ENCODE measurements at places on chromosomes 4 and X. TPM values are rescaled to one million over a fixed set of nuclear protein-coding genes. Genes with fewer than 3 reads are reported as not detected.

PCSK1N gene
- 42.9 TPM for total RNA-seq

CT45A7 gene
- not detected for total RNA-seq

ENPP6 gene
- total RNA-seq = not detected

DDIT4L gene
- total RNA-seq = 0.37 TPM

CLCN5 gene
- 2.2 TPM for total RNA-seq
